Effector memory CD8-positive, alpha-beta T cell (primary cell): ENCODE measurements at places on chromosomes 3 and 15.
A peak's percentile ranks its signal among the peaks of the same experiment; 100 is the strongest.

DNA sequence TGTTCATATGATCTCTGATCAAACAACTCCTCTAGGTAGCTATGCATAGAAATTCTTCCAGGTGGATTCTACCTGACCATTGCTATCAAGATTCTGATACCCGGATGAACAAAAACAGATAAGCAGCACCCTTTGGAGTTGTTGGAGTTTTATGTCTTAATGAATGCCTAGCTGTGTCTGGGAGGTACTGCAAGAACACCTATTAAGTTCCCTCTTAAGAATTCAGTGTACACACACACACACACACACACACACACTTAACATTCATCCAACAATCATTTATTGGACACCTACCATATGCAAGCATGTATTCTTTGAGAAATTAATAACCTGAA, 58.1 kb upstream of the FNDC3B start:
- H3K36me3 ChIP-seq = no peaks in the 10 kb centered on the region
- H3K27ac ChIP-seq = peak overlapping the region; percentile 91
- no peak overlapping the region for H3K4me3 ChIP-seq
- H3K4me1 ChIP-seq = peaks cover 18% of the 10 kb centered on the region
- no peaks in the 10 kb centered on the region for H3K27me3 ChIP-seq

DNA sequence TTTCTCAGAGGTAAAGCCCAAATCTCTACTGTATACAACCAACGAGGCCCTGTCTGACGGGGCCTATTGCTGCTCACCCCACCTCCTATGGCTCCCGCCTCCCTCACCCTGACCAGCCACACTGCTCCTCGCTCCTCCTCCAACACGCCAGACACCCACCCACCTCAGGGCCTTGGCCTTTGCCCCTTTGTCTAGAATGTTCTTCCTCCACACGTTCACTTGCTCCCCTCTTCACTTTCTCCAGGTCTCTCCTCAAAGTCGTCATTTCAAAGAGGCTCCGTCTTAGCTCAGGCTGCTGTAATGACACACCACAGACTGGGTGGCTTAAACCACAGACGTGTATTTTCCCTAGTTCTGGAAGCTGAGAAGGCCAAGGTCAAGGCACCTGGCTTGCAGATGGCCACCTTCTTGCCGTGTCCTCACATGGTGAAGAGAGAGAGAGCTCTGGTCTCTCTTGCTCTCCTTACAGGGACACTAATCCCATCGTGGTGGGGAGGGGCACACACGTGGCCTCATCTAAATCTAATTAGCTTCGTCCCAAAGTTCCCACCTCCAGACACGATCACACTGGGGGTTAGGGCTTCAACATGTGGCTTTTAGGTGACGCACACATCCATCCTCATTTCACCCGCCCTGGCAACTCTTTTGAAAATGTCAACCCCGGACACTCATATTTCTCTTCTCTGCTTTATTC, 98.2 kb downstream of the TLE3 start:
- no peak overlapping the region for H3K27ac ChIP-seq
- no peaks in the 10 kb centered on the region for H3K4me1 ChIP-seq
- DNase-seq = no peak
- H3K36me3 ChIP-seq = no peaks in the 10 kb centered on the region

GRCh38 chr3:3631114-3631513, 168.1 kb upstream of the LRRN1 start:
- no peaks in the 10 kb centered on the region for H3K36me3 ChIP-seq
- no peak for DNase-seq
- H3K27me3 ChIP-seq = no peaks in the 10 kb centered on the region
- H3K27ac ChIP-seq = no peak overlapping the region
- no peaks in the 10 kb centered on the region for H3K4me1 ChIP-seq

DNA sequence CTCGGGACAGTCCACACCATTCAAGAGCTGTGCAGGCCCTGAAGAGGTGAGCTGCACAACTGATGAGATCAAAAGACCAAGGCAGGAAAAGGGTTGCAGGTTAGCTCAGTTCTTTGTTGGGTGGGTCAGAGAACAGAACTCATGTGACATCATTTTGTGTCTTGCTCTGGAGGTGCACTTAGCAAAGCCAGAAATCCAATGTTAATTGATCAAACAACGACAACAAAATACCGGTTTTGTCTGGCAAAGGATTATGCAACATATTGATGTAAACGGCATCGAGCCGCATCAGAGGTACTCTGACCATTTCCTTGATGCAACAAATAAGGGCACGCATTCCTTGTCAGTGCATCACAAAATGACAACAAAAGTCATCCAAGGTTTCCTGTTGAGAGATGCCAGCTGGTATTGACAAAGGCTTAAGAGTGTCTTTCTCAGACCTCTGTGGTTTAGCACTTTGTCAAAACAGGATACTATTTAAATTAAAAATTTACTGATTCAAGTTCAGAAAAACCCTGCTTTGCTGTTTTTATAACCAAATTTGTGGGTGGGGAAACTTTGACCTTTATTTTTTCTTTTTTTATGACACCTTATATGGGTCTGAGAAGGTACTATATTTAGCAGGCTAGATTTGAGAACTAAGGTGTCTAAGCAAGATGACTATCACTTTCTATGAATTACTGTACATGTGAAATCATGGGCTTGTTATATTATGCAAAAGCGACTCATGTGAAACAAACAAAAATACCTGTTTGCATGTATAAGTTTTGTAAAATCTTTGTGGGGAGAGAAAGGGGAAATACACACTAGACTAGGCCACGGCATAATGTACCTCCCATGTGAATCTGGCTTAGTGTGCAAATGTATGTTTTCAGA, 496.1 kb downstream of the FOXP1 start:
- no peaks in the 10 kb centered on the region for H3K27me3 ChIP-seq
- peak overlapping the region; percentile 61 for H3K4me3 ChIP-seq
- peak overlapping the region; percentile 14 for H3K27ac ChIP-seq
- H3K36me3 ChIP-seq = peaks cover 5% of the 10 kb centered on the region

DNA sequence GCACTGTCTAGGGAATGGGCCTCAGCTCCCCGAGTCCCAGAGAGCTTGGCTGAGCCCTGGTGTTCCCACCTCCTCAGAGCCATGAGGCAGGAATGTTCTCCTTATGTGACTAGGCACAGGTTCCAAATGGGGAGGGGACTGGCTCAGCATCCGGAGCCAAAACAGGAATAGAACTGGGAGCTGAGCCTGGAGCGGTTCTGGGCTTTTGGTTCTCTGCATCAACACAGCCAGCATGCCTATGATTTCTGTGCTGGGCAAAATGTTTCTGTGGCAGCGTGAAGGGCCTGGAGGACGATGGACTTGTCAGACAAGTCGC, at the start of gene FAM131A:
TSS of gene FAM131A (plus strand) at position 202 of the 316 bp plus-strand sequence. CDS start at position 233, 31 bp downstream.
- H3K27ac ChIP-seq = peak within 1 kb of the TSS; percentile 91
- no peaks in the 10 kb centered on the region for H3K27me3 ChIP-seq
- DNase-seq = no peak
- peaks cover 39% of the 10 kb centered on the region for H3K36me3 ChIP-seq
- peaks cover 31% of the 10 kb centered on the region for H3K4me1 ChIP-seq

GRCh38 chr3:14512942-14513327, 27.2 kb downstream of the GRIP2 start:
- no peak for DNase-seq
- peaks cover 44% of the 10 kb centered on the region for H3K27me3 ChIP-seq
- H3K4me1 ChIP-seq = peaks cover 8% of the 10 kb centered on the region
- no peak overlapping the region for H3K27ac ChIP-seq

DNA sequence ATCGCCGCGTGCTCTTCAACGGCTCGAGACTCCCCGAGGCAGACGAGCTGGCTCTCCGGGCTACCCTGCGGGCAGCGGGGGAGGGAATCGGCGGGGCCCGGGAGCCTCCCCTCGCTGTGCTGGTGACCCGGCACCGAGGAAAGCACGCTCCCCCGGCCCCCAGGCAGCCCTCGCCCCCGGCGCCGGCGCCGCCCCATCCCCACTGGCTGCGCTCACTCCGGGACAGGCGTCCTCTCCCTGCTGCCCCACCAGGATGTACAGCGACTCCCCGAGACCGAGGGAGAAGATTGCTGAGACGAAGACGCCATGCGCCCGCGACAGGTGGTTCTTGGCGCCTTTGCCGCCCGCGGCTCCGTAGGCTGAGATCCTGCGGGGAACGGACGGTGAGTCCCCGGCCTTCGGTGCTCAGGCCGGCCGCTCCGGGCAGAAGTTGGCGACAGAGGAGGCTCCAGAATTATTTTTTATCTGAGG, 1.7 kb downstream of the LTK start:
- peak overlapping the region; percentile 94 for H3K4me3 ChIP-seq
- peaks cover 16% of the 10 kb centered on the region for H3K27me3 ChIP-seq
- H3K27ac ChIP-seq = peak overlapping the region; percentile 90

- DNase-seq = no peak
- H3K4me1 ChIP-seq = peaks cover 36% of the 10 kb centered on the region
- H3K4me3 ChIP-seq = peak overlapping the region; percentile 17
- peak overlapping the region; percentile 78 for H3K27ac ChIP-seq
- peaks cover 100% of the 10 kb centered on the region for H3K27me3 ChIP-seq
- peaks cover 86% of the 10 kb centered on the region for H3K36me3 ChIP-seq
Measured at GRCh38 chr15:60001610-60002527, 2.2 kb upstream of the FOXB1 start.

DNA sequence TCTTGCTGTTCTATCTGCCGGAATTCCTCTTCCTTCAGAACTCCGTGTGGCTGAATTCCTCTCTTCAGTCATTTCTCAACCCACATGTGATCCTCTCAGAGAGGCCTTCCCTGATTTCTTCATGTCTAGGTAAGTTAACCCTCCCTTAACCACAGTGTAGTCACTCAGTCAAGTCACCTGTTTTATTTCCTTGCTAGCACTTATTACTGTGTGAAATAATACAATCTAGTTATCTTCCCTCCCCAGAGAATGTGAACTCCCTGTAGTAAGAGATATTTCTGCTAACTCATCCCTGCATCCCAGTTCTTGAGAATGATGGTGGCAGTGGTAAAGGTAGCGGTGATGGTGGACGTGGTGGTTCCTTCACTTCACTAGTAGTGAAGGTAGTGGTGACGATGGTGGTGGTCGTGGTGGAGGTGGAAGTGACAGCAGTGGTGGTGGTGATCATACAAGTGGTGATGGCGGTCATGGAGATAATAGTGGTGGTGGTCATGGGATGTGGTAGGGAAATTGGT, 33.3 kb downstream of the COL6A5 start:
- no peak overlapping the region for H3K27ac ChIP-seq
- H3K4me3 ChIP-seq = no peak overlapping the region
- H3K27me3 ChIP-seq = peaks cover 29% of the 10 kb centered on the region
- H3K36me3 ChIP-seq = no peaks in the 10 kb centered on the region

- H3K27me3 ChIP-seq = no peaks in the 10 kb centered on the region
- H3K4me1 ChIP-seq = peaks cover 9% of the 10 kb centered on the region
- H3K27ac ChIP-seq = peak overlapping the region; percentile 84
- peaks cover 6% of the 10 kb centered on the region for H3K36me3 ChIP-seq
- DNase-seq = no peak
Measured at GRCh38 chr3:195458316-195458717, 15.5 kb upstream of the ACAP2 start.

GRCh38 chr3:72158639-72159326, 373.8 kb upstream of the PROK2 start:
- H3K4me3 ChIP-seq = no peak overlapping the region
- no peak overlapping the region for H3K27ac ChIP-seq
- no peak for DNase-seq

GRCh38 chr3:18868911-18869689, 279.2 kb upstream of the KCNH8 start:
- DNase-seq = no peak
- H3K36me3 ChIP-seq = no peaks in the 10 kb centered on the region
- no peak overlapping the region for H3K4me3 ChIP-seq
- no peak overlapping the region for H3K27ac ChIP-seq
- H3K27me3 ChIP-seq = peaks cover 43% of the 10 kb centered on the region

DNA sequence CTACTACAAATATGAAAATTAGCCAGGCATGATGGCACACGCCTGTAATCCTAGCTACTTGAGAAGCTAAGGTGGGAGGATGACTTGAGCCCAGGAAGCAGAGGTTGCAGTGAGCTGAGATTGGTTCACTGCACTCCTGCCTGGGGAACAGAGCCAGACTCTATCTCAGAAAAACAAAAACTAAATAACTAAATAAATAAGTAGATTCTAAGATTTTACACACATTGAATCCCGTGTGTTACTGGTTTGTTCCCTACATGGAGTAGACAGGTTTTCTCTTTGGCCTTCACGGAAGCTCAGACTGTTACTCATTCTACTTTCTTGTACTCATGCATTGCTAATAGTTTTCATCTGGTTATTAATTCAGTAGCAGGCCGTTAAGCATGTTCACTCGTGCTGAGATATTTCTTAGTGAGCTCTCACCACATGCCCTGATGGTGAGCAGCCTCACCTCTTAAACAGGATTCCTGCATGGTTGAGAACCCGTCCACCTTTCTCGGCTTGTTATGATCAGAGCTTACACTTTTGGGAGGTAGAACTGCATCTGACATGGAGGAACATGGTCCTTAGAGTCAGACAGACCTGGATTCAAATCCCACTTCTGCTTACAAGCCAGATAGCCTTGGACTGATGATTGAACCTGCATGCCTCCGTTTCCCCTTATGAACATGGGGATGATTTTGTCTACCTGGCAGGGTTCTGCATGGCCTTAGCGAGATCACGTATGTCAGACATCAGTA, 49.1 kb downstream of the CMTM7 start:
- no peak for DNase-seq
- H3K27me3 ChIP-seq = no peaks in the 10 kb centered on the region
- no peak overlapping the region for H3K4me3 ChIP-seq
- H3K4me1 ChIP-seq = peaks cover 61% of the 10 kb centered on the region
- peaks cover 15% of the 10 kb centered on the region for H3K36me3 ChIP-seq

DNA sequence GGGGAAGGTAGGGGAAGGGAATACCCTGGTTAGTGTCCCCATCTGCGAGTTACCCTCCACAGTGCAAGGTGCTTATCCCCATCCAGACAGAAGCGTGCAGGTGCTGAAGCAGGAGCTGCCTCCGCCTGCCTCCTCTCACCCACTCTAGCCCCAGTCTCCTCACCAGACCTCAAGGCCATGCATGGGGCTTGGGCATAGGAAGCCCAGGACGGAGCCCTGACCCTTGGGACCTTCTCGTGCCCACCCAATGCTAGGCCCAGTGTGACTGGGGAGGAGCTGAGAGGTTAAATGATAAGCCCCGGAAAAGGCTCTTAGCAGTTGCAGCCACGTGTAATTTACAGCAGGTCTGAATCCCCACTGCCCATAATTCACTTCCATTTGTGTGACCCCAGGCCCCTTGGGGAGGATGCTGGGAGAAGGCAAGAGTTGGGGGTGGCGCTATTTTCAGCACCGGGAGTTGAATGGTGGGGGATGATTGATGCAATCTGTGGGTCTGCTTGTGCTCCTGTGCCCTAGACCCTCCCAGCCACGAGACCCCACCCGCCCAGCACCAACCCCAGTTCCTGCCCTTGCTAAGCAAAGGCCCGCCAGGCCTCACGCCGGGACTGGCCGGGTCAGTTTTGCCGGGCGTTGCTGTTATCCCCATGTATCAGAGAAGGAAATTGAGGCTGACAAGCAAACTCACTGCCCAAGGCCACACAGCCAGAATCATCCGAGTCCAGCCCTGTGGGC, 14.5 kb upstream of the PLXND1 start:
- H3K27ac ChIP-seq = no peak overlapping the region
- no peak for DNase-seq
- no peaks in the 10 kb centered on the region for H3K36me3 ChIP-seq
- peaks cover 9% of the 10 kb centered on the region for H3K4me1 ChIP-seq

- no peaks in the 10 kb centered on the region for H3K4me1 ChIP-seq
- no peak overlapping the region for H3K4me3 ChIP-seq
Measured at GRCh38 chr15:70710714-70711113, 52.6 kb downstream of the UACA start.
